ENCODE measurements at places on chromosomes 7 and 10.
A peak's percentile ranks its signal among the peaks of the same experiment; 100 is the strongest.

DNA sequence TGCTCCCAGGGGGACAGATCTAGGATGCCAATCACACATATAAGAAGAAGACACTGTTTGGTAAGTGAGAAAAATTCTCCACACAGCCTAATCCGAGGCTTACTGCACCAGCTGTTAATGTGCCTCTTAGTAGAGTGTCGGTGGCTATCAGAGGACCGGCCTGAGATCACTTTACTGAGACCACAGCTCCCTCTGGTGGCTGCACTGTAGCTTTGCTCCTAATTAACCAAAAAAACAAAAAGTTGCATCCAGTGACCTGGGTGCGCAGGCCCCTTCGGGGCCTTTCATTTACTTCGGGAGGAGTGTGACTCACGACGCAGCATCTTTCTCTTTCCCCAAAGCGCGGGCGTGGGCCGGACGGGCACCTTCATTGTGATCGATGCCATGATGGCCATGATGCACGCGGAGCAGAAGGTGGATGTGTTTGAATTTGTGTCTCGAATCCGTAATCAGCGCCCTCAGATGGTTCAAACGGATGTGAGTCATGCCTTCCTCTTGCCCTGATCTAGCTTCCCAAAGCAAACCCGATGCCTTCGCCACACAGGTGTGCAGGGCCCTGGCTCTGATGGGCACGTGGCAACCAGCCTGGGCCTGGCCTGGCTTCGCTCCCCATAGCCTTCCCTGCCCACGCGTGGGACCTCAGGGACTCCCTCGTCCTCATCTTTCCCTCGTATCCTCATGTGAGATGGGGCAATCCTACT, 56.7 kb downstream of the MKI67 start:
- peak; percentile 65 for DNase-seq

- DNase-seq, result no peak
Measured at GRCh38 chr7:117844678-117845077, 28.6 kb downstream of the CTTNBP2 start.

DNA sequence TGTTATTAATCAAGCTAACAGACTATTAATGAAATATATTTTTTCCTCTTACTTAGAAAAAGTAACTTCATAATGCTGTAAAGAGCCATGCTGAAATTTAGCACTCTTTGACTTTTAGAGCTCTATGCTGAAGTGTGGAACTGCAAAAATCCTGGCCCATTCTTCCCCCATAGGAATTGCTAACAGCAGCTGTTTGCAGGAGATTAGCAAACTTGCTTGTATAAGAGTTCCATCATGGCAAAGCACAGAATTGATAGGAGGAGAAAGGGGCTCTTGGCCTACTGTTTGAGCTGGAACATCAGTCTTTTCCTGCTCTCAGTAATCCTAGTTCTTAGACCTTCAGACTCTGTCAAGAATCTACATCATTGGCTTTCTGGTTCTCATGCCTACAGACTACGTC, 18.3 kb upstream of the GNAT3 start:
- DNase-seq, result no peak

GRCh38 chr7:77985974-77986339, 187.4 kb downstream of the PHTF2 start:
- DNase-seq, result no peak

Data from ACHN (cell line).